Smooth muscle cell of the brain vasculature (primary cell): ENCODE measurements at places on chromosomes 6 and 20.

- DNase-seq, result no peak
These were observed 128.5 kb downstream of the HFE start for GRCh38 chr6:26215585-26216358.

DNA sequence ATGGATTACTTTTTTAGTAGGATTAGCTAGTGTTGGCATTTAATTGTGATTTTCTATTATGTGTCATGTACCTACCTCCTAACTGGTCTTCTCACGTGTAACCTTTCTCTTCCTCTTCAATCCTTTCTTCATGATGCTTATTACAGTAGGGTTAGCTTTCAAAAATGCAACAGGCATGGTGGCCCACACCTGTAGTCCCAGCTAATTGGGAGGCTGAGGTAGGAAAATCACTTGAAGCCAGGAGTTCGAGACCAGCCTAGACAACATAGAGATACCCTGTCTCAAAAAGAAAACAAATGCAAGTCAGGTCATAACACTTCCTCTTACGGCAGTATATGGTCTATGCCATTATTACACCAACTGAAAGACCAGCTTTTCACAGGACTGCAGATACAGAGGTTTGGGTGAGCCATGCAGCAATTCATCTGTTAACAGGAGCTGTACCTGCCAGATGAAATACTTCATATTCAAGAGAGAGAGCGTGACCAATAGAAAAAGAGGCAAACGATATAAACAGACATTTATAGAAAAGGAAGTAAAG, 195.0 kb downstream of the TMEM242 start:
- DNase-seq, result no peak

GRCh38 chr20:6566821-6567220, 200.7 kb upstream of the BMP2 start:
- no peak for DNase-seq

GRCh38 chr20:34875642-34876405, 588 bp upstream of the ACSS2 start:
- DNase-seq, result peak; percentile 97

GRCh38 chr20:31863296-31864085, 6.8 kb downstream of the DUSP15 start:
- DNase-seq, result no peak

DNA sequence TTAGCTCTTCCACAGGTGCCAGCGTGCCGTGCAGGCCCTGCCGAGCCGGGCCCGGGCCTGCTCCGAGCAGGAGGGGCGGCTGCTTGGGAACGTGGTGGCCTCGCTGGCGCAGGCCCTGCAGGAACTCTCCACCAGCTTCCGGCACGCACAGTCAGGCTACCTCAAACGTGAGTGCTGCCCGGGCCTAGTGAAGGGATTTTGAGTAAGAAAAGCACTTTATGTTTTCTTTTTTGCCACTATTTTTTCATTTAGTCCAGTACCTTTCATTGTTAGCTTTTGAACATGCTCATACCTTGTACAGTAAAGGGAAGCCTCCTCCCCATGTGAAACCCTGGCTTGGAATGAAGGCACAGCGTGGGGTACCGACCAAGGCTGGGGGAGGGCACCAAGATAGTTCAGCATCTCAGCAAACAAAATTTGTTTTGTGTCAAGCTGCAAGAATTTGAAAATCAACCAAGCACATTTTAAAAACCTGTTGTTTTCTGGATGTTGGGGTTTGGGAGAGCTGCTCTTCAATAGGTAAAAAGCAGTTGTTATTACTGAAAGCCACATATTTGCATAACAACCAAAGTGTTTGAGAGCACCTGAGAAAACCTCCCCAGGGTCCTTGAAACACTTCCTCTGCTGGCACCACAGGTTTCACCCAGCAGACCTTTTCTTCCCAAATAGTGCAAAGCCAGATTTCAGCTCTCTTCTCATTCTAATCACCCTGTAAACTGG, 18.4 kb downstream of the STX16 start:
- DNase-seq, result no peak

GRCh38 chr6:114605656-114606055, 262.8 kb upstream of the HS3ST5 start:
- DNase-seq, result no peak

DNA sequence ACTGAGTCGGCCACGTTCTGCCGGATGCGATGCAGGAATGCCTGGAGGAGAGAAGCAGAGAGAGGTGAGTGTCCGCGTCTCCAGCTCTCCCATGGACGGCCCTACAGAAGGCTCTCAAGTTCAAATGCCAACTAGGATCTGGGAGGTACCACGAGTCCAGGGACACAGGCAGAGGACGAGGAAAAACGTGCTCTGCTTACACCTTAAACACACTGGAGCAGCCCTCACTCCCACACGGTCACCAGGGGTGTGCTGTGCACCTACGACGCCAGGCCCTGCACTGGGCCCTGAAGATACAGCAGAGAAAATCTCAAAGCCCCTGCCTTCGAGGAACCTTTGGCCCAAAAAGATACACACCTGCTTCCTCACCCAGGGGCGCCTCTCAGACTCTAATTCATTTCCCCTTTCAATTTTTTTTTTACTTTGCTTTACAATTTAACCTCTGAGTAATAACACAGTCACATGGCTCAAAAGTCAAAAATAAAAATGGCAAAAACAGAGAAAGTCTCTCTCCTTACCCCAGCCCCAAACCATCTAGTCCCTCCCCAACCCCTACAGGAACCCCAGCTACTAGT, 79.9 kb downstream of the PREX1 start:
- DNase-seq, result no peak

GRCh38 chr20:25720285-25720684, 23.6 kb upstream of the ZNF337 start:
- no peak for DNase-seq

DNA sequence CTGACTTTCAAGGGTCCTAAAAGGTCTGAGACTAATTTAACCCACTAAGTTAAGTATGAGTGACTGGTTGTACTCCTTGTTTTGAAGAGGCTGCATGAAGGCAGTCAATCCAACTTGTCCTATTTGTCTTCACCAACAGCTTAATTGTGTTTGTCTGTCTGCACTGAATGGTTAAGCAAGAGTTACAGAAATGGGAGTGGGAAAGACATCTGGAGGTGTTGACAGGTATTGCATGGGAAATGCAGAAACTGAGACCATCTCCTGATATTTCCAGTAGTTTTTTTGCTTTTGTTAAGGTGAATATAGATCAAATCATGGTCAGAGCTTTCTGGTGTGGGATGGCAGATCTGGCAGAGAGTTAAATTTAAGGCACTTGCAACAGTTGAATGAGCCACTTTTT, 6.5 kb downstream of the FUT9 start:
- DNase-seq, result no peak

- DNase-seq, result no peak
These were observed 2.7 kb upstream of the SIM1 start for GRCh38 chr6:100467129-100468015.

DNA sequence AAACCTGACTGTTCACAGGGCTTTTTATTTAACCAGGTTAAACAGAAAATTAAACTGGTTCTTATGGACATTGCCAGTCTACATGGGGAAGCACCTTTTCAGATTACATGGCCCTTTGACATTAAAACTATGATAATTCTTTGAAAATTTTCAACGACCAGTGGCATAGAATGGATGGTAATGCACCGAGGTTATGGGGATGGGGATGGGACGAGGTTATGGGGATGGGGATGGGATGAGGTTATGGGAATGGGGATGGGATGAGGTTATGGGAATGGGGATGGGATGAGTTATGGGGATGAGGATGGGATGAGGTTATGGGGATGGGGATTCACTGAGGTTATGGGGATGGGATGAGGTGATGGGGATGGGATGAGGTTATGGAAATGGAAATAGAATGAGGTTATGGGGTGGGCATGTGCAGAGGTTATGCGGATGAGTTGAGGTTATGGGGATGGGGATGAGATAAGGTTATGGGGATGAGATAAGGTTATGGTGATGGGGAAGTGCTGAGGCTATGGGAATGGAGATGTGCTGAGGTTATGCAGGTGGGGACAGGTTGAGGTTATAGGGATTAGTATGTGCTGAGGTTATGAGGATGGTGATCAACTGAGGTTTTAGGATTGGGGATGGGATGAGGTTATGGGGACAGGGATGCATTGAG, 541.9 kb downstream of the CDH26 start:
- DNase-seq, result no peak

GRCh38 chr6:111642463-111643158, 36.9 kb upstream of the TRAF3IP2 start:
- DNase-seq, result no peak

- no peak for DNase-seq
These were observed 26.9 kb downstream of the RRAGD start for GRCh38 chr6:89385156-89385667.

GRCh38 chr20:62882426-62882825, 20.8 kb upstream of the TCFL5 start:
- DNase-seq, result no peak

DNA sequence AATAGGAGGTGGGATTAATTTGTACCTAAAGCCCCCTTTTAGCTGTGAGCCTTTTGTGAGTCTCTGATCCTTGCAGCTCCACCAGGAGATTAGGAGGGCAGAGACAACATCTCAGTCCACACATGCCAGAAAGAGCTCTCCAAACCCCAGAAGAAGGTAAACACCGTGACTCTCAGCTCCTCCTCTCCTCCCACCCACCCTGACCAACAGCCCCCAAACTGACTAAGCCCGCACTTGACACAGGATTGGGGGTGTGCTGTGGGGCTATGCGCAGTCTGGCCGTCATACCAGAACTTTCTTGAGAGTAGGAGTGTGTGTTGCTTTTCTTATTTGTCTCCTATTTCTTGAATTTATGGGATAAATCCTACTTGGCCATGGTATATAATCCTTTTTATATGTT, 164.7 kb upstream of the SNX9 start:
- DNase-seq, result no peak

DNA sequence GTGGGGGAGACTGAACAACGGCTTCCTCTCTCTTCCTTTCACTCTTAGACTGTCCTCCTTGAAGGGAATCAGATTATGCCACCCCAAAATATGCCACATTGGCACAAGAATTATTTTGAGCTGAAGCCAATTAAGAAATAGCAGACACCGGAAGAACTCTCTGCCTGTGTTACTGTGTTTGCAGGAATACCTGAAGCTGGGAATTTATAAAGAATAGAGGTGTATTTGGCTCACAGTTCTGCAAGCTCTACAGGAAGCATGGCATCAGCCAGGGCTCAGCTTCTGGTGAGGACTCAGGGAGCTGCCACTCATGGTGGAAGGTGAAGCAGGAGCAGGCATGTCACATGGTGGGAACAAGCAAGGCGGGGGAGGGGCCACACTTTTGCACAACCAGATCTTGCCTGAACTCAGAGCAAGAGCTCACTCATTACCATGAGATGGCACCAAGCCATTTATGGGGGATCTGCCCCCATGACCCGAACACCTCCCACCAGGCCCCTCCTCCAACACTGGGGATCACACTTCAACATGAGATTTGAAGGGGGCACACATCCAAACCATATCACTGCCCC, 46.0 kb downstream of the PCNA start:
- DNase-seq, result no peak

- no peak for DNase-seq
These were observed 488.4 kb upstream of the JAG1 start for GRCh38 chr20:11162026-11162775.

- DNase-seq, result no peak
These were observed 21.2 kb upstream of the MEP1A start for GRCh38 chr6:46772016-46772415.

DNA sequence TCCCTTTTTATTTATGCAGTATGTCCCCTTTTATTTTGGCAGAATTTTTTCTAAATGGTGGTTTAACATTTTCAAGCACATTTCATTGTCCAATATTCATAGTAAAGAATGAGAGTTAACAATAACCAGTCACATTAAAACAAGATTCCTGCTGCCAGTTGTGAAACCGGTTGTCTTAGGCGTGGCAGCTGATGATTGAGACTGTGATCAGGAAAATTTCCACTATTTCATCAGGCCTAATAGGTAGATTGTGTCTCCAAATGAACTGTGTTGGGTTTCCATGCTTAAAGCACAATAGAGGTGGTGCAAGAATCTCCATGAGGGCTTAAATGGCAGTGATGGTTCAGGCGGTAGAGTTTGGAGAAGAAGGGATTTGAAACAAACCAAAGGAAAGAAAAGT, 15.3 kb downstream of the PRDM1 start:
- no peak for DNase-seq
